GM20000 (cell line): ENCODE measurements at places on chromosomes 16 and 17.

DNA sequence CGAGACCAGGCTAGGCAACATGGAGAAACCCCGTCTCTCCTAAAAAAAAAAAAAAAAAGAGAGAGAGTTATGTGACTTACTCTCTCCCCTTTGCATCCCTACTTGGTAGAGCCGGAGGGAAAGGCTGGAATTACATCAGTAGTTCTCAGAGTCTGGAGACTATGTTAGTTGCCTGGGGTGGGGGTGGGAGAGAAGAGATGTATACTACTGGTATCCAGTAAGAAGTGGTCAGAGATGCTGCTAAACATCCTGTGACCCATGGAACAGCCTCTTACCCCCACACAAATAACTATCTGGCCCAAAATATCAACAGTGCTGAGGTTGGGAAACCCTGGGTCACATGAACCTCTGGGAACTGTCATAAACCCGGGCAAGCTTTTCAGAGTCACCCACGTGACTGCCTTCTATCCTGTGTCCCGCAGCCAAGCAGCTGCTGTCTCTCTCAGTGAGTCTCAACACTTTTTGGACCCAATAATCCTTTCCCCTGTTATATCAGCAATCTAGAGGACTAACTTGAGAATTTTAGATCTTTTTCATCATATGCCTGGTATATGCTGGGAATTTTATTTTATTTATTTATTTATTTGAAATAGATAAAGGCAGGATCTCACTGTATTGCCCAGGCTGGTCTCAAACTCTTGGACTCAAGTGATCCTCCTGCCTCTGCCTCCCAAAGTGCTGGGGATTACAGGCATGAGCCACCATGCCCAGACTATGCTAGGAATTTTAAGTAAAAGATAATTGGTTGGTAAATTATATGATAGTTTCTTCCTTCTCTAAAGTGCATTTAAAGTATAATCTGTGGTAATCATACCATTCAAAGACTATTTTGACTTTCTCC is 8.7 kb downstream of the EIF1 start:
- no peak for DNase-seq

DNA sequence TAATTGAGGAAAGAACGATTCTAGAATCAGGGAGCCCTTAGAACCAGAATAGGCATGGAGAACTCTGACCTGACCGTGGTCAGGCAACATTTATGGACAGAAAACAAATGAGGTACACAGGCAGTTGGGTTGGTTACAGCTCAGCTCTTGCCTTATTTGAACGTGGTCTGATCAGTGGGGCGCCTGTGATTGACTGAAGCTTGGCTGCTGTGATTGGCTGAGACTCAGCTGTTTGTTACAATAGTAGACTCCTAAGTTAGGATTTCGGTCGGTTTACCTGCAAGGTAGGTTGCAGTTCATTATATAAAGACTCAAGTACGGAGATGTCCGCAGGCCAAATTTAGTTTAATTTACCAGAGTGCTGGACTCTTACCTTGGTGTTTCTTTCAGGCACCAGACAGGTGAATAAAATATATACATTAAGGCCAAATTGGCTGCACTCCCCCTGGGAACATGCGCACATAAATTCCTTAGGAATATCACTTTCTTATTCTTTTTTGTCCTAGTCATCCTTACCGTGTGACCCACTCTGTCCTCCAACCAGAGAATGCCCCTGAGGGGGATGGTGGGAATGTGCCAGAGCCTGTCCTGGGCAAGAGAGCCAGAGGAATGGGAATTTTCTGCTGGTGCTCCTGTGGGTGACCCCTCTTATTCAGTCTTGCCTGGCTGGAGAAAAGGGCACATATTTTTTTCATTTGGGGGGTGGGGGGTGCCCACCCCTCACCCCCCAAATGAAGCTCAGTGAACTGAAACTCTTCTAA is 7.5 kb upstream of the CSNK2A2 start:
- DNase-seq, result no peak

- no peak for DNase-seq
Observed at GRCh38 chr16:65757064-65757463, 609.4 kb upstream of the CDH5 start.

DNA sequence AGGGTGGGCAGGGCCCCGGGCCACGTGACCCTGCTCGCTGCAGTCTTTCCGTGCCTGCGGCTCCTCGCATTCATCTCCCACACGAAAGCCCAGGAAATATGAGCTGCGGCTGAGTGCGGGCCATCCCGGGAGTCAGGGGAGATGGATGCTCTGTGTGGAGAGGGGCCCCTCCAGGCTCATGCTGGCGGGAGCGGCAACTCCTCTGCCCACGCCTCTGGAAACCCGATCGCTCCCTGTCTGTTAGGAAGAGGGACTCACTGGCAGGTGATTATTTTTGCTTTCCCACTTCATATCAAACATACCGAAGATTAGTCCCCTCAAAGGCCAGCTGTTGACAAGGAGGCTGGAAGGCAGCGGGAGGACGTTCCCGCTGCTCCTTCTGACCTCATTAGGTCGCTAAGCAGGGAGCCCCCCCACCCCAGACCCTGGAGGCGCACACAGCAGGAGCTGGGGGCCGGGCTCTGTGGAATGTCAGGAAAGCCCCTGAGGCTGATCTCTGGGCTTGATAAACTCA is 228.5 kb downstream of the FOXL1 start:
- DNase-seq, result no peak

GRCh38 chr16:48434653-48435317 is 49.6 kb upstream of the SIAH1 start:
- no peak for DNase-seq

- no peak for DNase-seq
Observed at GRCh38 chr16:5505091-5505887, 407.7 kb upstream of the EEF2KMT start.

DNA sequence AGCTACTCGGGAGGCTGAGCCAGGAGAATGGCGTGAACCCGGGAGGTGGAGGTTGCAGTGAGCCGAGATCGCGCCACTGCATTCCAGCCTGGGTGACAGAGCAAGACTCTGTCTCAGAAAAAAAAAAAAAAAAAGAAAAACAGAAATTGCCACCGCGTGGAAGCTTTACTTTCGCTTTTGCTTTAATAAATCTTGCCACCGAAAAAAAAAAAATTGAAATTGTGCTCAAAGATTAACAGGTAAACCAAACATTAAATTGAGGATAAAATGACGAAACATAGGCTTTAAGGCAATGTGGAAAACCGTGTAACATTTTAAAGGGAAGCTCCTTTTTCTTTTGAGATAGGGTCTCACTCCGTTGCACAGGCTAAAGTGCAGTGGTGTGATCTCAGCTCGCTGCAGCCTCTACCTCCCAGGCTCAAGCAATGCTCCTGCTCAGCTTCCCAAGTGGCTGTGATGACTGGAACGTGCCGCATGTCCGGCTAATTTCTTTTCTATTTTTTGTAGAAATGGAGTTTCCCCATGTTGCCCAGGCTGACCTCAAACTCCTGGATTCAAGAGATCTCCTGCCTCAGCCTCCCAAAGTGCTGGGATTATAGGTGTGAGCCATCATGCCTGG is 40.1 kb downstream of the ZNF276 start:
- DNase-seq, result no peak

DNA sequence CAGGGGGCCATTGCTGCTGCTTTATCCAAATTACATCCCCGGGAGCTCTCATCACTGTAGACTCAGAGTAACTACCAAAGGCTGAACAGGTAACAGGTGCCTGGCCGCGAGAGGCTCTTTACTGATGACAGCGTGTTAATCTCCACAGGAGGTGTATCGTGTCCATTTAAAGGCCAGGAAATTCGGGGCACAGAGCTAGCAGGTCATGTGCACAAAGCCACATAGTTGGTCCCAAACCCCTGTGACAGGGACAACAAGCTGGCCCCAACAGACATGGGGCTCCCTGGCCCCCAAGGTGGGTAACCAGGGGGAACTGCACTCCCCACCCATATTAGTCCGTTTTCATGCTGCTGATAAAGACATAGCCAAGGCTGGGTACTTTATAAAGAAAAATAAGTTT is 55.3 kb upstream of the RBFOX3 start:
- no peak for DNase-seq

DNA sequence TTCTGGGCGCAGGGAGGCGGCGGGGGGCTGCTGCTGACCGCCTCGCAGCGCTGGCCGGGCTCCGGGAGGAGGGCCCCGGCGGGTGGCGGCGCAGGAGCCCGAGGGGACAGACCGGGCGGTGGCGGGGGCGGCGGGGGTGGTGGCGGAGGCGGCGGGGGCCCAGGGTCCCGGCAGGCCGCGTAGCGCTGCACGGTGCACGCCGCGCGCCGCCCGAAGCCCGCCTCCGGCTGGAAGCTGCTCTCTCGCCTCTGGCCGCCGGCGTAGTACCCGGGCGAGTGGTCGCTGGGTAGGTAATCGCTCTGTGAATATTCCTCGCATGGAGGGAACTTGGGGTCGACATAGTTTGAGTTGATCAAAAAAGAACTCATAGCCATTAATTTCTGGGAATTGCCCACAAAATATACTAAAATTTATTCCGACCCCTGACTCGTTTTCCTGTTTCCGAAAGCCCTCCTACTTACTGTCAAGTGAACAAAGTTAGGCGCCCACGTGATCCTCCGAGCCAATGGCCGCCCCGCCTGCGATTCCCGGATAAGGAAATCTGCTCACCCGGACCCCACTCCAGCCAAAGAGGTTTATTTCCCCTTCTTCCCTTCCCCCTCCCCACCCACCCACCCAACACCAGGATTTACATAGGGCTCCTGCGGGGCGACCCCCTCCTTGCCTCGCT is at the start of gene HOXB4:
Gene HOXB4, minus strand, starts transcription at position 405 of the 670 bp plus-strand sequence. Its CDS starts 31 bp downstream, at position 374.
- DNase-seq, result peak; percentile 91

- peak; percentile 37 for DNase-seq
Observed at GRCh38 chr17:50283246-50283645, 9.0 kb downstream of the TMEM92 start.

- DNase-seq, result no peak
Observed at GRCh38 chr17:53264730-53265129, 558.0 kb upstream of the KIF2B start.

DNA sequence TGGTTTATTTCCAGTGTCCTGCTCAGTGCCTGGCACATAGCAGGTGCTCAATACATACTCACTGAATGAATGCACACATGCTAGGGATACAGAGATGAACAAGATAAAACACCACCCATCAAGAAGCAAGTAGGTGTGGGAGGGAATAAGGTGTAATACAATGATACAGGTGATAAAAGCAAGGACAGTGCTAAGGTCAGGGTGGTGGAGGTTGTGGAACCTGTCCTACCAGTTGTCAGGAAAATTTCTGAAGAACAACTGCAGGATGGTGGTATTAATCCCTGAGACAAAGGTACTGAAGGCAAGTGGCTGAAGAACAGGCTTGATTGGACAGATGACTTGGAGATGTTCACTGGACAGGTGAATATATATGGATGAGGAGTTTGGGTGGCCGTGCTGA is 1.8 kb downstream of the KNOP1 start:
- DNase-seq, result no peak

DNA sequence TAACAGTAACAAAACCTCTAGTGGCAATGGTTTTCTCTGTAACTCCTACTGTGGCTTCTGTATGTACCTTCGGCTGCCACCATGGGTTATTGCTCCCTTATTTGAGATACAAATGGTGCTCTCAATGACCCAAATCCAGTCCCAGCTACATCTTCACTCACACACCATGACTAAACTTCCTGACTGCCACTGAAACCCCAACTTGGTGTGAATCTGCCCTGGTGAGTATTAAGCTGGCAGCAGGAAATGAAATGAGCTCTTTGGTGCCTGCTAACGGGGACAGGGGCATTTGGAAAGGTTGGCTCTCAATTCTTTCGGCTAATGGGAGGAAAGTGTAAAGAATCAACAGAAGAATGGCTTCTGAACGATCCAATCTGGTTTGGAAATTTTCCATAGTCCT is 7.5 kb upstream of the SLC35B1 start:
- DNase-seq, result no peak

DNA sequence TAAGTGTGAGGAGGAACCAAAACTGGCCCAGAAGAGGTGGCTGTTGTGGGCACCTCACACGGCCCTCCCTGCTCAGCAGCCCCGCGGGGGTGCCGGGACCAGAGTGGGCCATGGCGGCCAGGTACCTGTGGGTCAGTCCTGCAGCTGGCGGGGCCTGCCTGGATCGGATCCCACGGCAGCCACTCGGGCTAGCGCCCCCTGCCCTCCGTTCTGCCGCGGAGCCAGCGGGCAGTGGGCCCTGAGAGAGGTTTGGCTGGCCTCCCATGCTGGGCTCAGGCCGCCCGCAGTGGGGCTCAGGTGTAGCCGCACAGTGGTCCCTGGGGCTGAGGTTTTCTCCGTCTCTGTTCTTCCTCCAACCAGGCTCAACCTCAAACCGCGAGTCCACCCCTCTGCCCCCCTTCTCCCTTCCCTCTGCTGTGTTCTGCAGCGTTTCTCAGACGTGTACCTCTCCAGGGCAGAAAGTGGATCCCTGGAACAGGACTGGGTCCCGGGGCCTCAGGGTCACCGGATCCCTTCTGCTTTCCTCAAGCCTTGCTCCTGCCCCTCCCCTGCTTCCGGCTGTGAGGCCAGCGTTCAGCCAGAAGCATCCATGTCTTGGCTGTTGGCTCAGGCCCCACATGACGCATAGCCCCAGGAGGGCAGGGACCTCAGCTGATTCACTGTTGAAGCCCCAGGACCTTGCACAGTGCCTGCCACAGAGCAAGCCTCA is 28.6 kb upstream of the ITGA3 start:
- peak; percentile 3 for DNase-seq

DNA sequence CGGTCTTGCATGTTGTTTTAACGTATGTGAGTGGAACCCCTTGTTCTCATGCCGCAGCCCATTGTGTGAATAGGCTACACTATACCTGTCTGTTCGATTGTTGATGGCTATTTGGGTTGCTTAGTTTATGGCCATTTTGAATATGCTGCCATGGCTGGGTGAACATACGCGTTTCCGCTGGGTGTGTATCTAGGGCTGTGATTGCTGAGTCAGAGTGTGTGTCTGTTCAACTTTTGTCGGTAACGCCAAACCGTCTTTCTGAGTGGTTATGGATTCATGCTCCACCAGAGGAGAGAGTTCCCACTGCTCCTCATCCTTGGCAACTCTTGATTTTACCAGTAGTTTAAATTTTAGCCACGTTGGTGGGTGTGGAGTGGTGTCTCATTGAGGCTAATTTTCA is 77.0 kb downstream of the METRNL start:
- no peak for DNase-seq

DNA sequence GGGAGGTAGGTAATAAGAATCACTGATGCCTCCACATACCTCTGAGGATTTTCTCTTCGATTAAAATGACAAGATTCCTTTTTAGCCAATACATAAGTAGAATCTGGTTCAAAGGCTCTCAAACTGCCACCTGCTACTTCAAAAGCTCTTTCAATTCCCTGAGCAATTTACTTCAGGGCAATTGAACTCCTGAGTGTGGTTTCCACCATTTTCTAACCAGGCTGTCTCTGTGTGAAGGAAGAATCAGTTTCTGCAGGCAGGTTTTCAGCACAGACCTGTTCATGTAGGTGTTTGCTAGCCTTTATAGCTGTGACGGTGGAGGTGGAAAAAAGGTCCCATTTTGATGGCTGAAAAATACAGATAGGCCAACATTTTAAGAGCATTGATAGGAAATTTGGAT is 18.2 kb upstream of the HS3ST3B1 start:
- DNase-seq, result no peak

GRCh38 chr16:57858635-57859034 is 56.3 kb upstream of the KIFC3 start:
- no peak for DNase-seq

- DNase-seq, result peak; percentile 59
Observed at GRCh38 chr16:22300427-22301071, 3.3 kb downstream of the POLR3E start.
